ENCODE measurements at places on chromosomes 2 and 18.

GRCh38 chr18:25228410-25228809 lies 123.6 kb downstream of the ZNF521 start:
- DNase-seq = no peak

DNA sequence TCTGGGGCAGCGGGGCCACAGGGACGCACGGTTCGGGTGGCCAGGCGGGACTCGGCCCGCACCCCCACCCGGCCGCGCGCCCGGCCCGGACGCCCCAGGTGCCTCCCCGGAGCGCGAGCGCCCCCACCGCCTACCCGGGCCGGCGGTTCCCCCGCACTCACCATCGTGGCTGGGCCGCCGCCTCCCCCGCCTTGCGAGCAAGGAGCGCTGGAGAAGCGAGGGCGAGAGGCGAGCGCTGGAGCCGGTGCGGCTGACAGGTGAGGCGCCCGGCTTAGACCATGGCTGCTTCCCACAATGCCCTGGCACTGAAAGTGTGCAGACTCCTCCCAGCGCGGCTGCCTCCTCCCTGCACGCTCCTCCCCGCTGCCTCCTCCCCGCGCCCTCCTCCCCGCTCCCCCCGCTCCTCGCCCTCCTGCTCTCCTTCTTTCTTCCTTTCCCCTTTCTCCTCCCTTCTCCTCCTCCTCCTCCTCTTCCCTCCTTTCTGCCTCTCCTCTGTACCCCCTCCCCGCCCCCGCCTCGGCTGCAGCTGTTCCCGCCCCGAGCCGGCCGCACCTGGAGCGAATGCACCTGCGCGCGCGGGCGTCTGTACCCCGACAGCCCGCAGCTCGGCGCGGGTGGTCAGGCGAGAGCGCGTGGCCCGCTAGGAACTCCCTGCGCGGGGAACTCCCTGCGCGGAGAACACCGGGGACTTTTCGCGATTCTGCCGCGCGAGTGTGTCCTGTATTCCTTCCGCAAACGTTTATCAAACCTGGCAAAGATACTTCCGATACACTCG lies at the start of gene AP1S3:
AP1S3 (minus strand) TSS at position 296 of the 775 bp plus-strand sequence; CDS start at position 164, 132 bp downstream.
- DNase-seq = no peak

DNA sequence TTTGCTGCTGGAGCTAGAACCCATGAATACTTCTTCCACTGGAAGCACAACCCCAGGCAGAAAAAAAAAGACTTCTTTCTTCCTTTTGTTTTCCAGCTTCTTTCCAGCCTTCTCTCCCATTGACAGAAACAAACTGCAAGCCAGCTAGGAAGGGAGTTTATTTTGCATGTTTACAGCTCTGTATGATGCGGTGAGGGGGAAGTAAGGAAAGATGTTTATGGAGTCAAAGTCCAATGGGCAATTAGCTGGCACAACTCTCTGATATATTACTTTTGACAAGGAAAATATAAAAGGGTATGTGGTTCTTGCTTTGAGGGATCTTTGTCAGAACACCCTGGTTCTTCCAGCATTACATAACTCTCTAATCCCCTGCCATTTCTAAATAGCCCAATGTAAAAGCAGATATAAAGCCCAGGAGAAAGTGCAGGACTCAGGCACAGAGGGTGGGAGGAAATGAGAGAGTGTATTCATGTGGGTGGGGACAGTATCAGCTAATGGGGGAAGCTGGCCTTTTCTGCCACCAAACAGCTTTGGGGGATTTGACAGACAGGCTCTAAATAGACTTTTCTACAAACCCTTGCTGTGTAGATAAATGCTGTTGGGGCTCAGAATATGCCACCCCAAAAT lies 9.3 kb upstream of the NMS start:
- DNase-seq = no peak

DNA sequence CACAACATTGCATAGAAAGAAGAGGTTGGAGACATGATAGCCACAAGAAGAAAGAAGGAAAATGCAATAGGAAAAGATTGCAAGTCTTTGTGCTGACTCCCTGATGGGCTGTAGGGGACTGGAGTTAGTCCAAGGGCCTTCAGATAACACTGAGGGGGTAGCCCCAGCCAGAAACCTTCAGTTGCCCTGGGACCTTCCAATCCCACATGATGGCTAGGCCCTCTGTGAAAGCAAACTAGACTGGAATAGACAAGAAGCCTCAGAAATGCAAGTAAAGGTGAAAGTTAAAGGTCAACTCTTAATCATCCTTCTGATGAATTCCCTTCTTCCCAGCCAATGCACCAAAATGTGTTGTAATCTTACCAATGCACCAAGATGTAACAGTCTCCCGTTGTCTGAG lies 19.2 kb downstream of the CMPK2 start:
- no peak for DNase-seq

DNA sequence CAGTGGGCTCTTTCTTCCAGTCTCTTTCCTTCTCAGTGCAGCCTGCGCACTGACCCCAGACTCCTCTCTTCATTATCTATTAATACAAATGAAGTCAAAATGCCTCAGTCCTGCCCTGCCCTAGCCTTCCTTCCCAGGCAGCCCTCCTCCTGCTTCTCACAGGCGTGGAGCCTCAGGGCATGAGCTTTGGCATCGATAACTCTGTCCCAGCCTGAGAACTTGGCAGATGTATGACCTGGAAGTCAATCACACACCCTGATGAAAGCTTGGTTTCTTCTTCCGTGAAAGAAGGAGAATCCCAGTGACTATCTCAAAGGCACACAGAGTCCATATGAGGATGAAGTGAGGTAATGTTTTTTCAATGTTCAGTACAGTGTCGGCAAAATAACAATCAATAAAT lies 600.7 kb upstream of the ID2 start:
- DNase-seq = no peak

- no peak for DNase-seq
These were observed 647.9 kb downstream of the PLCL1 start for GRCh38 chr2:198452327-198452726.

GRCh38 chr2:11630855-11631254 lies 39.1 kb downstream of the NTSR2 start:
- no peak for DNase-seq

DNA sequence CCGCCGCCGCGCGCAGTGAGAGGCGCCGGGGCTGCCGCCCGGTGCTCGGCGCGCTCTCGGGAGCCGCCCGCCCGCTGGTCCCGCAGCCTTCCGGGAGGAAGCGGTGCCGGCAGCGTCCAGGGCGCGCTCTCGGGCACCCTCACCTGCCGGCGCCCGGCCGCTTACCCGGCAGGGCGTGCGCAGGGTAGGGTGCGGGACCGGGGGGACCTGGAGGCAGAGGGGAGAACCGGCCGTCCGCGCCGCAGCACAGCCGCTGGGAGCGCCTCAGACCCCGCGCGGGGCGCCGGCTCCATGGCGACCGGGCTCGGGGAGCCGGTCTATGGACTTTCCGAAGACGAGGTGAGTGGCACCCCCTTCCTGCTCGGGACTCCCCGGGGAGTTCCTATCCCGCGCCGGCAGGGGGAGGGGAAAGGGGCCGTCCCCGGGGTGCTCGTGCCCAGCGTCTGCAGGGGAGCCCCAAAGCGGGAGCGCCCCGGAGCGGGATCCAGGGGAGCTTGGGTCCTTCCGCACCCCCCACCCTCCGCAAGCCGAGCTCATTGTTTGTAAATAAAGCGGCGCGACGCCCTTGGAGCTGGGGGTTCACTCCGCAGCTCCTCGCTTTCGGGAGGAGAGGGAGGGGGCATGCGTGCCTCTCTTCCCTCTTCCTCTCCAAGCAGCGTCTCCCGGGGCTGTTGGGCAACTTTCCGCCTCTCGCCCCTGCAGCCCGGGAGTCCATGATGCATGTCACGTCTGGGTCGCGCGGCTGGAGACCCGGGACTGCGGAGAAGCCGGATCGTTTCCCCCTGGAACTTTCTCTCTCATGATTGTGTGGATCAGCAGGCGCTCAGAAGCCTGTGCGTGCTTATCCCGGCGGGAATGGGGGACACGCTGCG lies 580 bp downstream of the NEDD4L start:
- DNase-seq = no peak

GRCh38 chr2:146677280-146677679 lies 1167.5 kb upstream of the ACVR2A start:
- DNase-seq = no peak

GRCh38 chr2:82795446-82795845 lies 1663.6 kb downstream of the SUCLG1 start:
- DNase-seq = peak; percentile 54

Measured in fibroblast of skin of left quadriceps (primary cell).